DND-41 (cell line): ENCODE measurements at places on chromosomes 6 and 20.
A peak's percentile ranks its signal among the peaks of the same experiment; 100 is the strongest.

- H3K4me1 ChIP-seq: no peaks in the 10 kb centered on the region
- no peaks in the 10 kb centered on the region for H3K36me3 ChIP-seq
Measured at GRCh38 chr6:17964633-17965032, 22.8 kb downstream of the KIF13A start.

DNA sequence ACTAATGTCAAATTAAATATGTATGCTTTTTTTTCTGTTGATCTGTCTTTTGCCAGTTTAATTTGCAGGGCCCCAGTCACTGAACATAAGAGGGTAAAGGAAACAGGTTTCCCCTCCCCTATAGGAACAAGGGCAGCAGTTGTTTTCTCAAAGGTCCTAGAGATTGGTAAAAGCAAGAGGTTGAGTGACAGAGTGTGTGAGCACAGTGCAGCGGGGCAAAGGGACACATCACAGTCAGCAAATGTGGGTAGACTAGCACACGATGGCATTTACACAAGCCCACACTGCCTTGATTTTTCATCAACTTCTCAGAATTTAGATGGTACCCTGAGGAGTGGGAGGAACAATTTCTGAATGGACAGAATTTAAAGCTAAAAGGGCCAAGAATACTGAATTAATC lies 138.7 kb upstream of the MYLIP start:
- no peak overlapping the region for H3K27ac ChIP-seq
- H3K27me3 ChIP-seq: peaks cover 4% of the 10 kb centered on the region
- no peak overlapping the region for H3K4me3 ChIP-seq
- no peaks in the 10 kb centered on the region for H3K4me1 ChIP-seq
- H3K36me3 ChIP-seq: no peaks in the 10 kb centered on the region

- H3K27me3 ChIP-seq: no peaks in the 10 kb centered on the region
- peaks cover 60% of the 10 kb centered on the region for H3K4me1 ChIP-seq
- H3K36me3 ChIP-seq: peaks cover 61% of the 10 kb centered on the region
- DNase-seq: no peak
Measured at GRCh38 chr20:1121429-1121828, 3.0 kb downstream of the PSMF1 start.

GRCh38 chr6:43185391-43185985 lies 3.5 kb downstream of the CUL9 start:
- no peaks in the 10 kb centered on the region for H3K27me3 ChIP-seq
- H3K4me3 ChIP-seq: no peak overlapping the region
- no peak overlapping the region for H3K27ac ChIP-seq
- peaks cover 47% of the 10 kb centered on the region for H3K4me1 ChIP-seq
- peak; percentile 39 for DNase-seq

- no peaks in the 10 kb centered on the region for H3K4me1 ChIP-seq
- H3K27ac ChIP-seq: no peak overlapping the region
- no peaks in the 10 kb centered on the region for H3K27me3 ChIP-seq
Measured at GRCh38 chr20:48656661-48657211, 171.1 kb downstream of the PREX1 start.

DNA sequence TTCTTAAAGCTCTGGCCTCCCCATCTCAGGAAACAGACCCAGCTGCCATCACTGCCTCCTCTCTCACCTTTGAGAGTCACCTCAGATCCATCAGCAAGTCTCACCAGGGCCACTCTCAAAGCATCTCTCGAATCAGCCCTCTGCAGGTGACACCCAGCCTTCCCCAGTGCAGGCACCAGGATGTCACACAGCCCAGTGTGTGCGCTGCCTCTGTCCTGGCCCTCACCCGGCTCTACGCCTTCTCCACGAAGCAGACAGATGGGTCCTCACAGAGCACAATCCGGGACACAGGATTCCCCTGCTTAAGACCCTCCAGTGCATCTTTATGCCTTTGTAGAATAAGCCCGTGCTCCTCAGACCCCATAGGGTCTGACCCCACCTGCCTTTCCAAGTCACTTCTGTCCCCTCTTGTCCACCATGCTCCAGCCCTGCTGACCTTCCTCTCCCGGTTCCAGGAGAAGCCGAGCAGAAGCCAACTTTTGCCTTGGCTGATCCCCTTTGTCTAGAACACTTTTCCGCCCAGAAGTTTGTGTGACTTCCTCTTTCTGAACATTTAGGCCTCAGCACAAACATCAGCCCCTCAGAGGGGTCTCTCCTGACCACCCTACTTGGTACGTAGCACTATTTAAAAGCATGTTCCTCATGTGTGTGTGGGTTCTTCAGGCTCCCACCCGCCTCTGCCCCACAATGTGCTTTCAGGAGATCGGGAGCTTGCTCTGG lies 60.2 kb downstream of the PSMG4 start:
- no peaks in the 10 kb centered on the region for H3K36me3 ChIP-seq
- H3K4me3 ChIP-seq: no peak overlapping the region
- H3K4me1 ChIP-seq: peaks cover 12% of the 10 kb centered on the region
- H3K27me3 ChIP-seq: peaks cover 40% of the 10 kb centered on the region
- no peak overlapping the region for H3K27ac ChIP-seq
- DNase-seq: no peak
